ENCODE measurements at places on chromosomes 2 and 18. TPM values are rescaled to one million over a fixed set of nuclear protein-coding genes. Genes with fewer than 3 reads are reported as not detected.

Gene HRH4
- not detected for total RNA-seq

Gene GLI2
- 1.0 TPM for total RNA-seq

Gene NOSTRIN
- total RNA-seq, result 8.2 TPM

DNA sequence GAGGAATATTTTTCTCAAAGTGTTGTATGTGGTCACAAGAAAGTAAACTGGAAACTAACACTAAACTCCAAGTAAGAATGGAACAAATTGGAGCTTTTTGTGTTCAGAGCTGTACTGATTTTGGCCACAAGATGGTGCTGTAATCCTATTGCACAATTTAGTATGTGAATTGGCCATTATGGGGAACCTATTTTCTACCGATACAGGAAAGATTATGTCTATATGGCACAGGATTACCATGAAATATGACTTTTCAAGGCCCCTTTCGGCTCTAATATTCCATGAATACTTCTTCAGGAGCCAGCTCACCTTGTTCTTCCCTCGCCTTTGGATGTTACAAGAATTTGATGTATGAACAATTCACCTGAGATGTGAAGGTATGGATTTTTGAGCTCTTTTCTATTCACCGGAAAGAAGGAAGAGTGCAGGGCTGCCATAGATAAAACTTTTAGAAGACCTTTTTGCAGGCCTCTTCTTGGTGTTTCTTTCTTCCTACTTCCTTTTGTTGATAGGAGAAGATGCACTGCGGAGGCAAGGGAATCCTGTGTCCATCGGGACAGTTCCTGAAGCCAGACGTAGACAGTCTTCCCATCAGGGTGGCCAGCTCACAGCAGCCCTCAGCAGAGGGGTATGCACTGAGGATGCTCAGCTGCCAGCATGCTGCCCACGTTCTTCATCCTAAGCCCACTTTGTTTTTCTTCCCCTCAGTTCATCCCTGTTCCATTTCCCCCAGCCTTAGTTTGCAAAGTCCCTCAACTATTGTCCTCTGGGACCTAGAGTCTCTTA, 13.3 kb downstream of the MRPL44 start:
- no peak for DNase-seq

DNA sequence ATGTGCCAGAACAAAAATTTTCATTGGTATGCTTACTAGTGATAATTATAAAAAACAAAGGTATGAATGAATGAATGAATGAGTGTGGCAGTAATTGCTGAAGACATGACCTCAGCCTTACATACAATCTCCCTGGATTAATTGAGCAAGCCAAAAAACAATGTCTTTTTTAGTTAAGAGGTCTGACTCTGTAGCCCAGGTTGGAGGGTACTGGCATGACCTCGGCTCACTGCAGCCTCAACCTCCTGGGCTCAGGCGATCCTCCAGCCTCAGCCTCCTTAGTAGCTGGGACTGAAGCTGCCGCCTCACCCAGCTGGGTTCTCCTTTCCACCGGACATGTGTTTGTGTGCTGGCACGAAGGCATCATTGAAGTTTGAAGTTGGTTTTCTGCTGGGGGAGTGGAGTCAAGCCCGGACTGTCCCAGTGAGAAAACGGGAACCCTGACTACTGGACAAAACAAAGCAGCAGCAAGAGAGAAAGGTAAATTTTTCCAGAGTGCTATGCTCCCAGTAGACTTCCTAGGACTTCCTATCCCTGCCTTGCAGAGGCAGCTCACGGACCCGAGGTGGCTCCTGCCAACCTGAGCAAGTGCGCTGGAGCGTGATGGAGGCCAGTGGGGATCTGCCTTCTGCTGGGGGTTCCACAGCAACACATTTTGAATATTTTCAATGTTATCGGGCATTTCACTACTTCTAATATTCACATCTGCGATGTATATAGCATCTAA, 6.4 kb upstream of the IMP4 start:
- no peak for DNase-seq

GRCh38 chr18:67977067-67977616, 460.6 kb upstream of the DSEL start:
- no peak for DNase-seq

DNA sequence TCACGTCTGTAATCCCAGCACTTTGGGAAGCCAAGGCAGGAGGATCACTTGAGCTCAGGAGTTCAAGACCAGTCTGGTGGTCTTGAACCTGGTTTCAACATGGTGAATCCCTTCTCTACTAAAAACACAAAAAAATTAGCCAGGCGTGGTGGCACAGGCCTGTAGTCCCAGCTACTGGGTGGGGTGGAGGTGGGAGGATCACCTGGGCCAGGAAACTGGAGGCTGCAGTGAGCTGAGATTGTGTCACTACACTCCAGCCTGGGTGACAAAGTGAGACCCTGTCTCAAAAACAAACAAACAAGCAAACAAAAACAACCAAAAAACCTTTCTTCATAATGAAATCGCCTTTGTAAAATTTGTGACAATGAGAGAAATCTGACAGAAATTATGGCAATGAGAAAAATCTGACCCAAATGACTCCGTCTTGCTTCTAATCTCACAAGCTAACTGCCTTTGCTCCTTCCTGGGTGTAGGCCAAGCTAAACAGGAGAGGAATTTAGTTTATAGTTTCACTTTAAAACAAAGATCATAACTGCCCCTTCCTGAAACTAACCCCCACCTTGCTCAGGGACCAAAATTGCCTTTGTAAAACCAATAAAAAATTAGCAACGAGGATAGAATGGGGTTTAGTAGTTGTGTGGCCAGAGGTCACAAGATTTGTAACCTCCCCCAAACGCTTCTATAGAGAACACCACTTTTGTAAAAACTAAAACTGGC, 60.7 kb upstream of the KIF5C start:
- DNase-seq, result no peak

DNA sequence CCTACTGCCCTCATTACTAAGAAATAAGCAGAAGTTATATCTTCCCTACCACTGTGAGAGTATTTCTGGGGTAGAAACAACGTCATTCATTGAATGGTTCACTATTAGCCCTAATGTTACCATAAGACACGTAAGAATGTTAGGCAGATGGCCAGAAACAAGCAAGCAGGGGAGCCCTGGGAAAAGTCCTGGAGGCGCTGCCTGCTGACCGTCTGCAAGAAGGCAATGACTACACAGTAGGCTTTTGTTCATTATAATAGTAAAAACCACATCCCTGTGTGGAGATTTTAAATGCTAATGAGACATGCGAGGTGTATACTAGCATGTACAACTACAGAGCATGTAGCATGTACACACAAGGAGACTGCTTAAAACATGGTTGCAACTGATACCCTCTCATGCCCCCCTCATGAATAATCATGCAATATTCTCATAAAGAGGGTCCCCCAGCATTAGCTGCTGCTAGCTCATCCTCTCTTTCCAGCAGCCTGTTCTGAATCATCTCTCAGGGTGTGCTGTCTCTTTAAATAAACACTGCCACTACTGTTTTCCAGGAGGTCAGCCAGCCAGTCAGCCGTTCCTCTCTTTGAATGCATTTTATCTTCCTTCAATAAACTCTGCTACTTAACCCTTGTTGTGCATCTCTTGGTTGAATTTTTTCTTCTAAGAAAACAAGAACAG, 23.6 kb downstream of the SUCLG1 start:
- no peak for DNase-seq

DNA sequence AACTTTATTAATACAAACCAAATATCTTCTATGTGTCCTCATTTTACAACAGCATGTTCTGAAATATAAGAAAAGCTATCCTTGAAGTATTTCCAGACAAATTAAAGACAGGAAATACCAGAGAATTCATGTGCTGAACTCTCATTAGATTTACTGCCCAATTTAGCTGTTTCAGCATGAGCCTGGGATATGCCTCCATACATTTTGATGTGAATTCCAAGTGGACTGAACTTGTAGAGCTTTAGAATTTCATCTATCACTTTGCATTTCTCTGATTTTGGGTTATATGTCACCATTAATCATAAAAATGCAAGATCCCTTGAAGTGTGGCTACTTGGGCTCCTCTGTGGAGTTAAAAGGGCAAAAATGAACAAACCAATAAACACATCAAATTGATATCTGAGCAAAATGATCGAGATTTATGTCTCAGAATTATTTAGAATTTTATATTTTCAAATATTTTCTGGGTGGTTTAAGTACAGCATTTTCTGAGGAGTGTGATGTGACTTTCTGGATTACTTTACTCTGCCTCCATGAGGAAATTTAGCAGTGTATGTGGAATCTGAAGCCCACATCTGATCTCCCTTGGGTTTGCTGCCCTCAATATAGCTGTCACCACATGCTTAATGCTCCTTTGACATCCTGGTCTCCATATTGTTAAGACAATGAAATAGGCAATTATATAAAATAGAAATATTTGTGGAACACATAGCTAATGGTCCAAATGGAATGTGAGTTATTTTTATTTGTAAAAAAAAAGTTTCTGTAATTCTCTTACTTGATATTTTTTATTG, 206.6 kb upstream of the RBMS1 start:
- DNase-seq, result no peak

- DNase-seq, result no peak
Observed at GRCh38 chr2:240623531-240624010, 1.7 kb upstream of the GPR35 start.

DNA sequence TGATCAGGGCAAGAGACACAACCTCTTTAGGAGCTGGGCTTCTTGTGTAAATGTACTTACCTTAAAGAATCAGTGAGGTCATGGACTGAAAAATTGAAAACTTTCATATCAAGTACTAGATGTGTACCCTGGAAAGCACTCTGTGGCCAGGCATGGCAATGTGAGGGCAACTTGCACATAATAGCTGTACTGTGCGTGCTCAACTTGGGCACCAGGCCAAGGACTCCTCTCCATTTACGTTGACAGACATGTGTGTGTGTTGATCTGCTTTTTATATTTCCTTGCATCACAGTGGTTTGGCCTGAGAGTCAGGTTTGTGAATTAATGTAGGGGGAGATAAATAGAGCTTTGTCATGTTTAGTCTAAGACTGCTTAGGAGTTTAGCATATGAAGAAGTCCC, 669.5 kb upstream of the REG3G start:
- no peak for DNase-seq

GRCh38 chr2:34012715-34013302, 413.7 kb upstream of the FAM98A start:
- peak; percentile 35 for DNase-seq

All from heart right ventricle (tissue), 16 donors.